ENCODE measurements at places on chromosomes 2 and 18.

DNA sequence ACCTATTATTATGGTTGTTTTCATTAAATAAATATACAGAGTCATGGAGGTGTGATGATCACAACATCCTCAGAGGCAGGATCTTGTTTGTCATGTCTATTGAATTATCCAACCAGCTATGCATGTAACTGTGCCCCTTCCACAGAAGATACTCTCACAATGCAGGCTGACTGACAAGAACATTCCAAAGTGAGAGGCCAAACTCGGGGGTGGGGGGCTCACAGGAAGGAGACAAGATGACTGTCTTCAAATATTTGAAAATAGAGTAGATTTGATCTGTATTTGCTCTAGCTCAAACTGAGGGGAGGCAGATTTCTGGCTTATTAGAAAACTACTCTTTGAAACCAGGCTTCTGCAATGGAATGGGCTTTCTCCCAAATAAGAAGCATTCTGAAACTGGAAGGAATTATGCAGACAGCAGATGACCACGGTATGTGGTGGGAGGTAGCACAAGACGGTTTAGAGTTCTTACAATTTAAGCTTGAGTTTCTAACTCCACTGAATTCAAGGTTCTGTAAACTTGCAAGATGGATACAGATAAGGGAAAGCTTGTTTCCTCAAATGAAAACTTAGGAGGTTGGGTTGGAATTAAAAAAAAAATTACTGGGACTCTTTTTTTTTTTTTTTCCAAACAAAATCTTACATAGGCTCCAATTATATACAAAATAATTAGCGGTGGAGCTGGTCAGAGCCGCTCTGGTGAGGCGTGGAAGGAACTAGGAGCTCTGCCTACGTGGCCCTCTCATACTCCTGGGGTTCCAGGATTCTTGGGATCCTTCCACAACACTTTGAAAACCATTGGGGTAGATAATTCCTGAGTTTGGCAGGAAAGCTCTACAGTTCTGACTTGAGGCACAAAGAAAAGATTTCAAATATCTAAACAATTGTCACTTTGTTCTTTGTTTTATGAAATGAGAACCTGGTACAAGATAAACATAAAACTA, 79.3 kb downstream of the PLA2R1 start:
- no peak for DNase-seq

GRCh38 chr18:75208155-75208835, 644 bp downstream of the PTGR3 start:
- DNase-seq, result no peak

DNA sequence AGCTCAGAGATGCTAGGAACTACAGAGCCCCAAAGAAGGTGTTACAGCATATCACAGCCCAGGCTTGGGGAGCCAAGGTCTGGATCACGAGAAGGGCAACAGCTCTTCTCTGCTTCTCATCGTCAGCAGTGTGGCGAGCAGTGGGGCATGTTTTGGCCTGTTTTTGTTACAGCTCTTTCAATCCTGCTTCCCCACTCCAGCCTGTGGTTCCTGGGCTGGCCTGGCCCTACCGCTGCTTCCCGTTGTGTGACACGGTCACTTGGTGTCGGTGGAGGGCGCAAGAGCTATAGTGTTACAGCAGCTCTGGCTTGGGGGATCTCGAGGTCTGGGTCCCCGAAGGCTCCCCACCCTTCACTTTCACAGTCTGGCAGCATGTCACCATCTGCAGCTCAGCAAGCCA, 870.2 kb downstream of the CBLN2 start:
- no peak for DNase-seq

DNA sequence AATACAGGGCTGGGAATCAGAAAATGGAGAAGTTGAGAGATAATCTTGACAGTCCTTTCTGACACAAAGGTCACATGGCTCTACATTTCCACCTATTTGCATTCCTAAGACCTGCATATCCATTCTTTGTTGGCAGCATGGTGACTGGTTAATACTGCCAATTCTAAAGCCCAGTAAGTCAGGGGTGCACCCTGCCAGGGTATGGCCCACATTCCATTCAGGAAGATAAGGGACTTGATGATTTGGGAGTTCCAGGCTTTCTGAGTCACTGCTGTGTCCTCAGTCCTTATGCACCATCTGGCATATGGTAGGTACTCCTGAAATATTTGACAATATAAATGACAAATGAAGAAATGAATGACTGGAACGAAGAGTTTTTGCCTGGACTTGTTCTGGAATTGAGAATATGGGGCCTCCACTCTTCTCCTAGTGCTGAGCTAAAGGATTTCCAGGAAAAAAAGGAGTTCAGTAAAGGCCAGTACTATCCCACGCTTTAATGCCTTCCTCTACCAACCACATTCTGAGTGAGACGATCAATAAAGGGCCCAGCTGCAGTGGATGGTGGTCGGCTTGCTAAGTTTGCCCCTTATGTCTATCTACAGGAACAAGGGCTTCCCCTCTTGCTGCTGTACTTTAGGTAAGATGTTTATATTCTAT, 31.7 kb upstream of the EIF2AK3 start:
- DNase-seq, result no peak

DNA sequence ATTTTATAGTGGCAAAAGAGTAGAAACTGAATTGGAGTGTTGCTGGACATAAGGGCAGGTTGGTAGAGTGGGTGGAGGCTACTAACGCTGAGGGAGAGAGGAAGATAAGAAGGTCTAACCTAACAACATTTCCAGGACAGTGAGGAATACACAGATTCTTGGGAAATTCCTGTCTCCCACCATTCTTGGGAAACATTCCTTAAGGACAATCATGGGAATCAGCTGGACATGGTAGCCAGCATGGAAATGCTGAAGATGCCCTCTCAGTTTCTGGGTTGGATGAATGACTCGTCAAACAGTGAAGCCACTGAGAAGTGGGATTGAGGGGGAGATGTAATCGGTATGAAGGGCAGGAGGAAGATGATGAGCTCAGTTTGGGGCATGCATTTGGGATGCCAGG, 265.4 kb downstream of the AFF3 start:
- DNase-seq, result no peak

- DNase-seq, result no peak
These were observed 106.9 kb downstream of the SP3 start for GRCh38 chr2:173858291-173858731.

DNA sequence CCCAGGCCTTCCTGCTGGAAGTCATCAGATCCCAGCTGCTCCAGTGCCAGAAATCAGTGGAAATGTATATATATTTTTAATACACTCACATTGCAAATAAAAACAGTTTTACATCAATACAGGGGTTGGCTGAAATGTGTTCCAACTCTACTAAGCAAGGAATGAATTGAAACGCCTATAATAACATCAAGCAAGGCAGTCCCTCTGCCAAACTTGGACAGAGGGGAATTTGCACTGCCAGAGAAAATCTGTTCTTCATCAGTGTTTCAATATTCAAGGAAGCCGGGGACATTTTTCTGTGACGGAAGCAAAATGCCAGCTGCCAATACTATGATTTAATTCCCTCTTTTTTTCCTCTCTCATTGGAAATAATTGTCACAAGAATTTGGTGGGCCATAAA, 335.3 kb downstream of the TNS1 start:
- DNase-seq, result no peak

DNA sequence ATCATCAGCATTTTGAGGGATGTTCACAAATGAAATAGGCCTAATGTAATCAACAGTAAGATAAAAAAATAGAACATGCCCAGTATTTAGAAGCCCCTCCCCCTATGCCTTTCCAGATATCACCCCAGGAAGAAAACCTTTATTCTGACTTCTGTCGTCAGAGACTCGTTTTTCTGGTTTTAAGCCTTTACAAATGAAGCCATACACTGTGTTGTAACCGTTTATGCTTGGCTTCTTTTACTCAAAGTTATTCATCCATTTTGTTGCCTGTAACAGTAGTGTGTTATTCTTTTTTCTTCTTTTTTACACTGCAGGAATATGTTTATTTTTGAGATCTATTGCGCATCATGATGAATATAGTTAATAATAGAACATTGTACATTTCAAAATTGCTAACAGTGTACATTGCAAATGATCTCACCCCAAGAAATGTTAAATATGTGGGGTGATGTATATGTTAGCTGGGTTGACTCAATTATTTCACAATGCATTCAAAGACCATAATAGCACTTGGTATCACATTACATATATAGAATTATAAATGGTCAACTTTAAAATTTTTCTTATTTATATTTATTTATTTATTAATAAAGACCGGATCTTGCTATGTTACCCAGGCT, 28.1 kb upstream of the PNPT1 start:
- no peak for DNase-seq

- DNase-seq, result no peak
These were observed 156.4 kb downstream of the AQP4 start for GRCh38 chr18:26708806-26709716.

DNA sequence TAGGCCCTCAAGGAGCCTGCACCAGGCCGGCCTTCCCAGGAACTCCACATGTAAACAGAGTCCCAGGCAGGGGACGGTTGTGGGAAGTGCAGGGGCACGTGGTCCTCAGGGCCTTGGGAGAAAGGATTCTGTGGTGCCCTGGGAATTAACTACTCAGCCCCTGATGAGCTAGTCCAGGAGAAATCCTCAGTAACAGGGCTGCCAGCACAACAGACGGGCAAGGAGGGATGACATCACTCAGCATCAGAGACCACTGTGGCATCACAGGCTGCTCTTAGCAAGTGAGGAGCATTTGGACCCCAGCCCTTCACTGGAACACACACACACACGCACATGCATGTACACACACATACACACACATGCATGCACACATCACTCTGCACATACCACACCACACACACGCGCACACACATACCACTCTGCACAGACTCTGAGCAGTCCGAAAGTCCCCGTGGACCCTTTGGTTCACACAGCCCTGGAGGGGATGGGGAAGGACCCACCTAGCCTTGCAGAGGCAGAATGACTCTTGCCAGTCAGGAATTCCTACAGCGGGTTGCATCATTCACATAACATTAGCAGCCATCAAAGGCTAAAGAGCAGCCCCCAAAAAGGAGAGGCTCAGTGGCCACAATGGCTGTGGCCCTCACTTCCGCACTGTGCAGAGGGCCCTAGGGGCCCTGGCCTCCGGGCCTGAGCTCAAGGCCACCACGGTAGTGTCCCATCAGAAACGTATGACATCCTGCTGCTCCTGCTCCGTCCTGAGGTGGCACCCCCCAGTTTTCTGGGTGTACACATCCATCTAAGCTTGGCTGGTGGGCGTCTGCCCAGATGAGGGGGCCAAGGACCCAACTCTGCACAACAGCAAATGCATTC, 1.9 kb upstream of the NMUR1 start:
- DNase-seq, result no peak

GRCh38 chr2:150046211-150046610, 441.3 kb downstream of the RND3 start:
- DNase-seq, result no peak

DNA sequence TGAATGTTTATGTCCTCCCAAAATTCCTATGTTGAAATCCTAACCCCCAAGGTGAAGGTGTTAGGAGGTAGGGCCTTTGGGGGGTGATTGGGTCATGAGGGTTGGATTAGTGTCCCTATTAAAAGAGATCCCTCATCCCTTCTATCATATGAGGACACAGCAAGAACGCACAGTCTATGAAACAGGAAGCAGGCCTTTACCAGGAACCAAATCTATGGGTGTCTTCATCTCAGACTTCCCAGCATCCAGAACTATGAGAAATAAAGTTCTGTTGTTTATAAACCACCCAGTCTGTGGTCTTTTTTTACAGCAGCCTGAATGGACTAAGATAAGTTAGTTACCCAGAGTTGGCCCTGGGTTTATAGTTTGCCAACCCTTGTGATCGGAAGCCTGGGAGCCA, 153.1 kb downstream of the INO80D start:
- no peak for DNase-seq

GRCh38 chr2:235041221-235041917, 89.6 kb downstream of the SH3BP4 start:
- no peak for DNase-seq

- DNase-seq, result no peak
These were observed 90.0 kb upstream of the CTDP1 start for GRCh38 chr18:79589601-79590091.

DNA sequence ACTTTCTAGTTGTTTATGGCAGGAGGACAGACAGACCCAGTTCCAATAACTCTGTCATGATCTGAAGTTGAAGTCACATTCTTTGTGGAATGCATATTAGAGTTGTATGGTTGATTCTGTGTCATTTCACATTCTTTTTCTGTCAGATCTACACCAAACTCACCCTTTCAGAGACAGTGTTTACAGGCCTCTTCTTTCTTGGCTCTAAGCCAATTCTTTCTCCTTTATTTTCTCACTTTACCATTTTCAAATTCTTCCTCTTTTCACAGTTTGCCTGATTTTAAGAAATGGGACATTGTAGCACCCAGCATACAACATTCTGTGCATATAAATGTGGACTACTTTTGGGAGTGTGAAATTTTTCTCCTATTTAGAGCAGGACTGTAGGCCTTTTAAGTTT, 103.7 kb downstream of the CCDC85A start:
- no peak for DNase-seq

- no peak for DNase-seq
These were observed 43.1 kb downstream of the MERTK start for GRCh38 chr2:111941531-111941930.

DNA sequence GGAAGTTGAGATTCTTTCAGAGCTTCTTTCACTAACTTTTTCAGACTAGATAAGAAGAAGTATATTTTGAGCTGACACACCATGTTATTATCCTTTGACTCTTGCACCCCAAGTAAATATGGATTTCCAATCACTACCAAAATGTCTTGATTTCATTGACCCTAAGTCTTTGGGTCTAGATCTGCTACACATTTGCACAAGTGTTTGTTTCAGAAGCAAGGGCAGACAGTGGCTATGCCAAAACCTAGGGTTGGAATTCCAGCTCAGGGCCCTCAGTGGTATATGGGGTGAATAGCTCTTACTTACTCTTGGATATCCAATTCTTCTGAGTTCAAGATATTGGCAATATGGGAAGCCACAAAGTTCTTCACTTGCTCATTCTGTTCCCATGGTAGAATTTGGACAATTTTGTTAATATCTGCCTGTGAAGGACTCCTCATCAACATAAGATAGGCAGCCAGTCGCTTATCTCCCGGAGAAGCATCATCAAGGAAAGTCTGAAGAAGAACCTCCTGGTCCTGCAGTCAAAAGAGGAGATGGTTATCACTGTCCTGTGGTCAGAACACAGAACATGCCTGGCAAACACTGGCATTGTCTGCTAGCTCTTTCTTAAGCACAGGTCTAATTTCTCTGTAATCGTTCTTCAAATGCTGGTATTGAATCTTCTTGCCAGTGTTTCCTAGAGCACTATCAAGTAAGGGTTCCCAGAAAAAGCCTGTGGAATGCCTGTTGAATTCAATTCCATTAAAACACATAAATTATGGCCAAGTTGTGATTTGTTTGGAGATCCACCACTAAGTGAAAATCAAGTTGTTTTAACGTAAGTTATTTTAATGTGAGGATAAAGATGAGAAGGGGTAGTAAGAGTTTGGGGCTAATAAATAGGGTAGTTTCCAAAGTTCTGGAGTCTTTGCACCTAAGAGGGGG, 15.6 kb downstream of the APOB start:
- no peak for DNase-seq

DNA sequence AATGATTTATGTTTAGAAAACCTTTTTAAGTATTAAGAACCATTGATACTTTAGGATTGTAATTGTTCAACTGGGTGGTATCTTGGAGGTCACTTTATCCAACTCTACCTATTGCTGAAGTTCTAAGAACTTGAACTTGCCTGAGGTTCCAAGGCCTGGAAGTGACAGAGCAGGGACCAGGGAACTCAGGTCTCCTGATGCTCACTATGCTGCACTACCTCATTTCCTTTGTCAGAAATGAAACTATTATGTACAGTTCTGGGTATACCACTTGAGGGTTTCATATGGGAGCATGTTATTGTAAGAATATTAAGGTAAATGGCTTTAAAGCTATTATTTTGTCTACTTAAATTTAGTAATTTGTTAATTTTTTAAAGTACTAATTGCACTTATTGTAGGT, 3.0 kb downstream of the MBD5 start:
- DNase-seq, result no peak

- DNase-seq, result no peak
These were observed 72.7 kb upstream of the REV1 start for GRCh38 chr2:99562516-99562915.
